ENCODE measurements at places on chromosomes 4 and X.

GRCh38 chr4:83516042-83516772 lies 19.7 kb upstream of the GPAT3 start:
- DNase-seq, result no peak

DNA sequence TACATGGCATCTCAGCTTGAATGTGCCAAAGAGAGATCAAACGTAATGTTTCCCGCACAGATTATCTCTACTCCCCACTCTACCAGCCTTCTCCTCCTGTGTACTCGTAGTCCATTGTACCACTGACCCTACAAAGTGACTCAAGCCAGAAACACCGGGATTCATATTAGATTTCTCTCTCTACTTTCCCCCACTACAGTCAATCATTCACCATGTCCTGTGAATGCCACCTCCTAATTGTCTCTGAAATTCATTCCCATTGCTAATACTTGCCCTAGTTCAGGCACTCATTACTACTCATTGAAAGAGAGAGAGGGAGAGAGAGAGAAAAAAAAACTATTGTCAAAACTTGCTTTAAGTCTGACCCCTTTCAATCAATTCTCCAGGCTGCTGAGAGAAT lies 78.2 kb upstream of the LHFPL1 start:
- DNase-seq, result no peak

DNA sequence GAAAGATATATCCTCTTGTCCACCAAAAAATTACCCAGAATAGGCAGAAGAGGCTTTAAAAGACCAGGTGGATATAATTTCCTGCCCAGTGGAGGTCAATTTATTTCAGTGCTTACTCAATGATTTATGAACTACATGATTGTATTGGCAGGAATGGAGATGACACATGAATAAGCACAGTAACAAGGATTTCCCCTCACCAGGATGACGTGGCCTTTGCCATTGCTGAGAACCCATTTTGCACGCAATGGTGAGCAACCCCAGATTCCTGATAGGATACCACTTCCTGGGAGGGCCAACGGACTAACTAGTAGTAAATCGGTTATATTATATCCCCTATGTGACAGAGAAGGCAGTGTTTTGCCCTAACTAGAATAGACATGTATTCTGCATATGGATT lies 11.6 kb upstream of the TTC29 start:
- DNase-seq, result no peak

GRCh38 chr4:69054578-69055200 lies 41.6 kb upstream of the UGT2B7 start:
- DNase-seq, result no peak
